Left ventricle myocardium inferior (tissue), 1 donor: ENCODE measurements at places on chromosomes 5 and 9. TPM values are rescaled to one million over a fixed set of nuclear protein-coding genes. Genes with fewer than 3 reads are reported as not detected.

DNA sequence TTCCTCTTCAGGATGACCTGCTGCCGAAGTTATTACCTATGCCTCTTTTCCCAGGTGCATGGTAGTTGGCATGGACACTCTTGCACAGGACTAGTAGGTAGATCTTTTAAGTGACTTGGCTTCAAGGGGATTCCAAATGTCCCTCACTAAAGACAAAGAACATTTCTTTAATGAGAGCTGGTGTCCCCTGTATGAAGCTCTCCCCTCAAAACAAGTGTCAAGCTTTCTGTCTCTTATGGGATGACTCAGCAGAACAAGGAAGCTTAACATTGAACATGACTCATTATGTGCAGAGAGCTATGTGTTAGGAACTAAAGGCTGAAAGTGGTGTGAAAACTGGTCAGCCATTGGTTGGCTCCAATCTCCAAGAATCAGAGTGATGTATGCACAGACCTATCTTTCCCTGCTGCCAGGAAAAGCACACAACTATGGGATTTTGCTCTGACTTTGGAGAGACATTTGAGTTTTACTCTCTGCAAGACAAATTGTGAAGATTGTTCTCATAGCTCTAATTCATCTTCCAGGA, 120.5 kb downstream of the PRDM6 start:
- H3K4me1 ChIP-seq: peaks cover 8% of the 10 kb centered on the region
- DNase-seq: no peak
- no peaks in the 10 kb centered on the region for H3K36me3 ChIP-seq
- no peak overlapping the region for H3K27ac ChIP-seq
- no peaks in the 10 kb centered on the region for H3K27me3 ChIP-seq

GRCh38 chr9:79674052-79674777, 102.5 kb downstream of the TLE4 start:
- H3K4me1 ChIP-seq: peaks cover 2% of the 10 kb centered on the region
- no peak for DNase-seq
- H3K27me3 ChIP-seq: no peaks in the 10 kb centered on the region

- no peak overlapping the region for H3K4me3 ChIP-seq
- no peak for DNase-seq
- peaks cover 6% of the 10 kb centered on the region for H3K4me1 ChIP-seq
- H3K27me3 ChIP-seq: no peaks in the 10 kb centered on the region
- no peaks in the 10 kb centered on the region for H3K36me3 ChIP-seq
Measured at GRCh38 chr5:99063737-99064136, 134.9 kb upstream of the CHD1 start.

DNA sequence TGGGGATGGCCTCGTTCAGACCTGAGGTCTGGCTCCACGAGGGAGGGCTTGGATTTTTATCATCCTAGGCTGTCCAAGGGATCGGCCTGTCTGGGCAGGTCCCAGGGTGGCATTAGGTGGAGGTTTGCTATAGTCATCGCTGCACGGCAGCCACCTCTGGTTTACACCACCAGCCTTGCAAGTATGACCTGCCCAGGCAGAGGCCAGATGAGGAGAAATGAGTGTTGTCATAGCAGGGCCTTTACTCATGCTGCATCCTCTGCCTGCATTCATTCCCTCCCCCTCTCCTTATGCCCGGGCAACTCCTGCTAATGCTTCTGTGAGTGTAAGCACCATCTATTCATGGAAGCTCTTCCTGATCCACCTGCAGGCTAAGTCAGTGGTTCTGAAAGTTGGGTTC, 15.3 kb upstream of the NDST1 start:
- no peaks in the 10 kb centered on the region for H3K27me3 ChIP-seq
- DNase-seq: no peak
- H3K27ac ChIP-seq: peak overlapping the region; percentile 98
- H3K36me3 ChIP-seq: no peaks in the 10 kb centered on the region
- no peak overlapping the region for H3K4me3 ChIP-seq

DNA sequence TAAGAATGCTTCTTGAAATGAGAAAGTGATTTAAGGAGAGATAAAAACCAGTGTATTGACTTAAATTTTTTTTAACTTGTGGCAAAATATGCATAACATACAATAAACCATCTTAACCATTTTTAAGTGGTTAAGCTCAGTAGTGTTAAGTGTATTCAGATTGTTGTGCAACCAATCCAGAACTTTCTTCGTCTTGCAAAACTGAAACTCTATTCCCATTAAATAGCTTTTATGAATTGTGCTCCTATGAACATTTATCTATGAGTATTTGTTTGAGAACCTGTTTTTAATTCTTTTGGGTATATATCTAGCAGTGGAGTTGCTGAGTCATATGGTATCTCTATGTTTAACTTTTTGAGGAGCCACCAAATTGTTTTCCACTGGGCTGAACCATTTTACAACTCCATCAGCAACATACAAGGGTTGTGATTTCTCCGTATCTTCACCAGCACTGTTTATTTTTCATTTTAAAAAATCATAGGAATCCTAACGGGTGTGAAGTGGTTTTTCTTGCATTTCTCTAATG, 76.6 kb upstream of the ACTBL2 start:
- no peak overlapping the region for H3K4me3 ChIP-seq
- H3K27me3 ChIP-seq: peaks cover 6% of the 10 kb centered on the region
- no peak overlapping the region for H3K27ac ChIP-seq
- H3K36me3 ChIP-seq: no peaks in the 10 kb centered on the region
- no peaks in the 10 kb centered on the region for H3K4me1 ChIP-seq
- no peak for DNase-seq

GRCh38 chr5:164302533-164303235, 797.3 kb downstream of the MAT2B start:
- H3K4me1 ChIP-seq: no peaks in the 10 kb centered on the region
- H3K27ac ChIP-seq: no peak overlapping the region
- no peaks in the 10 kb centered on the region for H3K27me3 ChIP-seq

GRCh38 chr5:143758015-143758414, 53.9 kb upstream of the HMHB1 start:
- peak overlapping the region; percentile 55 for H3K27ac ChIP-seq
- H3K27me3 ChIP-seq: no peaks in the 10 kb centered on the region
- no peak for DNase-seq
- H3K4me3 ChIP-seq: no peak overlapping the region
- peaks cover 27% of the 10 kb centered on the region for H3K4me1 ChIP-seq
- no peaks in the 10 kb centered on the region for H3K36me3 ChIP-seq

DNA sequence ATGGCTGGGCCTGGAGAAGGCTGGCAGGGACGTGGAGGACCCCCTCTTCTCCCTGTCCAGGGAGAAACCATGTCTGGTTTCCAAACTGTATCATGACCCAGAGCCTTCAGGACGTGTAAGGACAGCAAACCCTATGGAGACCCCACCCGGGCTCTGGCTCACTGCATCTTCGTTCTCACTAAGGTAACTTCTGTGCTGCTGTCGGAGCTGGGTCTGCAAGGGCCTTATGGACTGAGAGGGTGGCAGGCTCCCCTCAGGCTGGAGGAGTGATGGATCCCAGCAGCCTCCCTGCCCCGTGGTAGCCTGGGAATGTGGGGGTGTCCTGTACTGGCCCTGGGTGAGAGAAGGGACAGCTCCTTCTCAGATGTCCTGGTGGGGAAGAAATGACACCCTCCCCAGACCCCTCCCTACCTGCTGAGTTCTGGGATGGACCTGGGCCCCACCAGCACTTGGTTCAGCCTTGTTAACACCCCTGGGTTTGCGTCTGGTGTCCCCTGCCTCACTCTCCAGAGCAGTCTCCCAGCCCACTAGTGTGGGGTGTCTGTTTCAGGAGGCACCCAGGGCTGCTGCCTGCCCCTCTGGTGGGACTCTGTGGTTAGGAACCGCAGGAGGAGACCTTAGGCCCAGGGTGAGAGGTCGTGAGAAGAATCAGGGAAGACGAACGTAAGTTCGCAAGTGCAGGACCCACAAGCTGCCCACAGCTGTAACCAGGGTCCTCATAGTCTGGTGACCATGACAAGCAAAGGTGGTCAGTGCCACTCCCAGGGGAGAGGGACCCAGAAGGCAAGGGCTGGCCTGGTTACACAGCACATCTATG, 6.6 kb downstream of the SPATA31E1 start:
- peaks cover 41% of the 10 kb centered on the region for H3K27me3 ChIP-seq
- H3K27ac ChIP-seq: no peak overlapping the region
- no peaks in the 10 kb centered on the region for H3K4me1 ChIP-seq
- DNase-seq: no peak
- no peaks in the 10 kb centered on the region for H3K36me3 ChIP-seq
- no peak overlapping the region for H3K4me3 ChIP-seq

GRCh38 chr5:169697511-169697890, 60.4 kb downstream of the DOCK2 start:
- DNase-seq: no peak
- H3K36me3 ChIP-seq: no peaks in the 10 kb centered on the region
- H3K4me1 ChIP-seq: no peaks in the 10 kb centered on the region
- peaks cover 18% of the 10 kb centered on the region for H3K27me3 ChIP-seq

GRCh38 chr5:97847920-97848631, 665.0 kb upstream of the RIOK2 start:
- no peak for DNase-seq
- no peak overlapping the region for H3K4me3 ChIP-seq
- H3K27me3 ChIP-seq: no peaks in the 10 kb centered on the region
- no peak overlapping the region for H3K27ac ChIP-seq
- H3K36me3 ChIP-seq: no peaks in the 10 kb centered on the region

- DNase-seq: no peak
- no peaks in the 10 kb centered on the region for H3K4me1 ChIP-seq
- peaks cover 54% of the 10 kb centered on the region for H3K27me3 ChIP-seq
- no peaks in the 10 kb centered on the region for H3K36me3 ChIP-seq
Measured at GRCh38 chr5:61768692-61769281, 436.7 kb downstream of the ZSWIM6 start.

DNA sequence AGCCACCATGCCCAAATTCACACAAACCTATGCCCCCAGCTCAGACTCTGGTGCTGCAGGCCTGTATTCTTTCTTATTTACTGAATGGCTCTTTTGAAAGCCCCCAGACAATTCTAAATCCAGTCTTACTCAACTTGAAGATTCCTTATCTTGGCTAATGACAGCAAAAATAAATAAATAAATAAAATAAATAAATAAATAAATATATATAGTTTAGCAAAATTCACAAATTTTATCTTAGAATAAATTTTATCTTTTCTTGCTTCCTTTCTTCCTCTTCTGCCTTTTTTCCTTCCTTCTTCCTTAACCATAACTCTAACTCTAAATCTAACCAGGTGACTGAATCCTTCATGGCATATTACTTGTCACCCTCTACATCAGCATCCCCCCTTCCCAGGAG, 25.6 kb downstream of the ANXA2R start:
- H3K27ac ChIP-seq: no peak overlapping the region
- H3K4me1 ChIP-seq: peaks cover 23% of the 10 kb centered on the region
- H3K4me3 ChIP-seq: no peak overlapping the region
- peaks cover 62% of the 10 kb centered on the region for H3K27me3 ChIP-seq

DNA sequence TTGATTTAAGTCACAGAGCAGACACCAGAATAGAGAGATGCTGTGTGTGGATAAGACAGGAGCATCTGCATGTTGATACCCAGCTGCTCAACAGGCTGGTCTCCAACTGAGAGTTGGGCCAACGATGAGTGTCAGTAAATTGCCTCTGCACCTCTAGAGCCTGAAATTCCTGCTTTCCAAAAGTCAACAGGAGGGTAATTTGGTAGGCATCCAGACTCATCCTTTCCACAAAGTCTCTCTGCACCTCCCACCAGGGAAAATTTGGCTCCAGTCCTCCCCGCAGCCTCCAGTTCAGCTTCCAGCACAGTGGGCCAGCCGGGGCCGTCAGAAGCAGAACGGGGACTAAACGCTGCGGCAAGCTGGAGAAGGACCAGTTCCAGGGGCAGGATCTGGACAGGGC, 136.9 kb downstream of the RFK start:
- H3K36me3 ChIP-seq: no peaks in the 10 kb centered on the region
- H3K4me1 ChIP-seq: peaks cover 12% of the 10 kb centered on the region
- peak overlapping the region; percentile 68 for H3K27ac ChIP-seq
- DNase-seq: peak; percentile 43
- no peaks in the 10 kb centered on the region for H3K27me3 ChIP-seq

GRCh38 chr9:36924071-36924470, 110.0 kb downstream of the PAX5 start:
- no peaks in the 10 kb centered on the region for H3K36me3 ChIP-seq
- DNase-seq: no peak
- no peak overlapping the region for H3K4me3 ChIP-seq
- H3K27ac ChIP-seq: no peak overlapping the region
- H3K27me3 ChIP-seq: peaks cover 83% of the 10 kb centered on the region
- no peaks in the 10 kb centered on the region for H3K4me1 ChIP-seq

GRCh38 chr9:84851935-84852585, 182.5 kb downstream of the NTRK2 start:
- no peak for DNase-seq
- peak overlapping the region; percentile 50 for H3K27ac ChIP-seq
- H3K4me3 ChIP-seq: no peak overlapping the region
- no peaks in the 10 kb centered on the region for H3K36me3 ChIP-seq
- H3K4me1 ChIP-seq: peaks cover 27% of the 10 kb centered on the region
- H3K27me3 ChIP-seq: no peaks in the 10 kb centered on the region

DNA sequence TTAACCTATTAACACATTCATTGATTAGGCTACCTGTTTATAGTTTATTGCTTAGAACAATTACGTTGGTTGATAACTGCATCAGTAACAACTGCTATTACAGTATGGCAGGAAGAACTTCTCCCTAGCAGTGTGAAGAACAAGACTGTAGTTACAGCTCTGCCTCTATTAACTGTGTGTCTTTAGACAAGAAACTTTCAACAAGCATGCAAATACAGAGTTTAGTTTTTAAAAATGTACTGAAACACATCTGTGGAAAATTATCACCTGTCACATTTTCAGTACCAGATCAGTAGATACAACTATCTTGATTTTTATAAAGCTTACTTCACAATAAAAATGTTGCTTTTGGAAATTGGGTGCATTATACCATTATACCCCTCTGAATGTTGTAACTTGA, 22.2 kb downstream of the ELL2 start:
- no peaks in the 10 kb centered on the region for H3K27me3 ChIP-seq
- no peaks in the 10 kb centered on the region for H3K36me3 ChIP-seq
- H3K4me1 ChIP-seq: peaks cover 66% of the 10 kb centered on the region
- H3K27ac ChIP-seq: no peak overlapping the region

DNA sequence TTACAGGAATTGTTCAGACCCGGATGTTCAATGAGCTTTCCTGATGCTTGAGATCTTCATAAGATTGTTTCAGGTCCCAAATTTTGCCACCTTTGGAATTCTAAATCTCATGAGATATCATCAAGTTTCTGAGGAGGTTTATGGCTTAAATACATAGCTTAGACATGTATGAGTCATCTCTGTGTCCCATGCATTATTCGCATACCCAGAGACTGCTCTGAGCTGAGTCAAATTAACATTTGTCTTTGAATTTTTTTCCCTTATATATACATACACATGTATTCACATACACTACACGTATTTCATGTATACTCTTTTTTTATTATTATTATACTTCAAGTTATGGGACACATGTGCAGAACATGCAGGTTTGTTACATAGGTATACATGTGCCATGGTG, 744.6 kb downstream of the BRINP1 start:
- H3K4me3 ChIP-seq: no peak overlapping the region
- DNase-seq: no peak
- no peaks in the 10 kb centered on the region for H3K36me3 ChIP-seq
- no peaks in the 10 kb centered on the region for H3K4me1 ChIP-seq

GRCh38 chr9:70065572-70065971, 21.9 kb downstream of the MAMDC2 start:
- H3K27me3 ChIP-seq: no peaks in the 10 kb centered on the region
- H3K4me1 ChIP-seq: peaks cover 43% of the 10 kb centered on the region
- H3K4me3 ChIP-seq: no peak overlapping the region

The ERGIC1 gene
- 79.4 TPM for total RNA-seq

The BAAT gene
- not detected for total RNA-seq

The NAIP gene
- total RNA-seq: 5.4 TPM

The CDC20B gene
- not detected for total RNA-seq

The RNF130 gene
- 45.9 TPM for total RNA-seq

The CNTNAP3 gene
- total RNA-seq: 9.9 TPM

The CACNA1B gene
- 0.19 TPM for total RNA-seq

The ANKRD34B gene
- total RNA-seq: not detected

The GLDC gene
- not detected for total RNA-seq

The CXXC5 gene
- total RNA-seq: 56.9 TPM

The LCN10 gene
- 9.6 TPM for total RNA-seq
